ENCODE measurements at places on chromosomes 3 and 15.
A peak's percentile ranks its signal among the peaks of the same experiment; 100 is the strongest.

DNA sequence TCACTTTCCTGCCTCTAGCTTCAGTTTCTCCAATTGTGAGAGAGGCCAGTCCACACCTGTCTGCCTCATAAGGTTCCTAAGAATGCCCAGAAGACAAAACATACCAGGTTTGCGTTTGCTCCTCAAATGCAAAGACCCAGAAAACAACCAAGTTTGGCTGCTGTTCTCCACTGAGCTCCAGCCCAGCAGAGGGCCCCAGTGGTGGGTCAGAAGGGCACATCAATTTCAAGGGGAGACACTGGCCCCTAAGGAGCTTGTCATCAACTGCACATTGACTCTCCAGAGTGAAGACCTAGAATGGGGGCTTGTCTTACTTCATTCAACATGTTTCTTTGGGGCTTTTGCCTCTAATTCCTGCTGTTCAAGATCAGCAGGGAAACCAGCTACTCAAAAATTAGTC lies 127.9 kb upstream of the SLC6A11 start:
- DNase-seq: no peak

GRCh38 chr15:55740981-55741832 lies 1.7 kb downstream of the PRTG start:
- no peak for DNase-seq

DNA sequence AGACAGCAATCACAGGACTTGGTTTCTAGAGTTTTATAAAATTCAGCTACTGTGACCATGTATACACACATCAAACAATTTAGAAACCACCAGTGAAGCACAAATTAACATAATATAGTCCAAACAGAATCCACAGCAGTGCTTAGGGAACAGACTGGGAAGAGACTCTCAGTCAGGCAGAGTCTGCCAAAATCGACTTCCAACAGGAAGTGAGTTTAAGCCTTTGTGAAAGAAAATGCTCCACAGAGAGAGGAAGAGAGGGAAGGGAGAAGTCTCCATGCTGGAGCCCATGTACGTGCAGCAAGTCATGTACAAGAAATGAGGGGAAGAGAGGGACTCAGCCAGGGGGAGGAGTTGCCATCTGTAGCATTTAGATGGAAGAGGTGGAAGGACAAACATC lies 172.6 kb downstream of the IL5RA start:
- no peak for DNase-seq

DNA sequence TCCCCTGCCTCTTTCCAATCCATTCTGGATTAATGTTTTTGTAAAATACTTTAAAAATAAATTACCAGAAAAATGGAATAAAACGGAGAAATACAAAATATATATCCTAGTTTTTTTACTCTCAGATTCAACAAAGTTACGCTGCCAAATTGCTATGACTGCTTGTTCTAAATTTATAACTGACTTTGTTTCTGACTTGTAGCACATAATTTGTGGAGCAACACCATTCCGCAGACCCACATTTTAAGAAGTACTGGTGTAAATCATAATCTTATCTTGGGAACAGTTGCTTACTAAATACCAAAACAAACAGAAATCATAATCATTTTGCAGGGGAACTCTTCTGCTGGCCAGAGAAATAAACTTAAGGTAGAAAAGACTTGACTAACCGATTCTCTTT lies 339.4 kb upstream of the CBLB start:
- DNase-seq: no peak

DNA sequence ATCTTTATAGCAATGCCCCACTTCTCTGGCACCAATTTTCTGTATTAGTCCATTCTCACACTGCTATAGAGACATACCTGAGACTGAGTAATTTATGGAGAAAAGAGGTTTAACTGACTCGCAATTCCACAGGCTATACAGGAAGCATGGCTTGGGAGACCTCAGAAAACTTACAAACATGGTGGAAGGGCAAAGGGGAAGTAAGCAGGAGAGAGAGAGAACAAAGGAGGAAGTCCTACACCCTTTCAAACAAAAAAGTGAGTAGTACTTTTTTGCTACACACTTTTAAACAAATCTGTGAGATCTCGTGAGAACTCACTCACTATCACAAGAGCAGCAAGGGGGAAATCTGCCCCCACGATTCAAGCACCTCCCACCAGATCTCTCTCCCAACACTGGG lies 67.8 kb upstream of the ZBED2 start:
- DNase-seq: no peak

GRCh38 chr3:183149915-183150750 lies 12.4 kb downstream of the LAMP3 start:
- DNase-seq: no peak

DNA sequence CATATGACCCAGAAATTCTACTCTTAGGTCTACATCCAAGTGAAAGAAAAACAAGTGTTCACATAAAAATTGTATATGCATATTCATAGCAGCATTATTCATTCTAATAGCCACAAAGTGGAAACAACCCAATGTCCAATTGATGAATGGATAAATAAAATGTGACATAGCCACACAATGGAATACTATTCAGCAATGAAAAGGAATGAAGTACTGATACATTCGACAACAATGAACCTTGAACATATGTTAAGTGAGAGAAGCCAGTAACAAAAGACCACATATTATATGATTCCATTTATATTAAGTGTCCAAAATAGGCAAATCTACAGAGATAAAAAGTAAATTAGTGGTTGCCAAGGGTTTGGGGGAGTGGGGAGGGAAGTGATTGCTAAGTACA lies 70.2 kb upstream of the ACTC1 start:
- DNase-seq: no peak

- no peak for DNase-seq
Observed at GRCh38 chr3:6250167-6250566, 610.7 kb upstream of the GRM7 start.

- no peak for DNase-seq
Observed at GRCh38 chr15:67104510-67104909, 39.1 kb downstream of the SMAD3 start.

- no peak for DNase-seq
Observed at GRCh38 chr3:5267252-5267651, 79.7 kb downstream of the EDEM1 start.

DNA sequence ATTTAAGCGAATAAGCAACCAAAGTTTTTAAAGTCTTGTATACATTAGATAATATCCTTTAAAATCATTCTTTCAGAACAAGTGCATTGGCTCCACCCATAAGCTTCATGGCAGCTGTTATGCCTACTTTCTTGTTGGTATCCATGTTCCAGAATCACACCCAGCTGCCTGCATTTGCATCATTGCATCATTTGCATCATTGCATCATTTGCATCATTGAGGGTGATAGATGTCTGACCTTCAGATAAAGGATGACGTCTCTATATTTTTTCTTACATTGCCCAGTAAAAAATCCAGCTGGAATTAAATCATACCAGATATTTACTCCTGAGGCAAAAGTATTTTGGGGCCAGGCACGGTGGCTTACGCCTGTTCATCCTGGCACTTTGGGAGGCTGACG lies 42.3 kb downstream of the SLC12A1 start:
- DNase-seq: no peak

DNA sequence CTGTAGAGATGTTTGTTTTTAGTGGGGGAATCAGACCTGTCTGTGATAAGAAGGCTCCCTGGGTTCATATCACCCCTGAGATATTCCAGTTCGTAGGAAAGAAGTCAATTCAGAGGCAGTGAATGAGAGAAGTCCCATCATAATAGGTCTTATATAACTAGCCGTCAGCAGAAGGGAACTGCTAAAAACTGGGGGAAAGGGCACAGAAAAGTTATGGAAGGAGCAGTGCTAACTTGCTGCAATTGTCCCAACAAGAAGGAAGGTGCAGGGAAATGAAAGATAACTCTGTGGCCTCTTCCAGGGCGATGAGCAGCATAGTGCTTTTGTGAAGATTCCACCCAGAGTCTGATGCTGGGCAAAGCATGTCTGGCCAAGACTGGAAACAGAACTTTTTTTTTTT lies 9.0 kb upstream of the CA12 start:
- no peak for DNase-seq

GRCh38 chr15:25783607-25784540 lies 79.3 kb downstream of the ATP10A start:
- peak; percentile 55 for DNase-seq

- peak; percentile 56 for DNase-seq
Observed at GRCh38 chr15:52567871-52568600, 794 bp downstream of the ARPP19 start.
